ENCODE measurements at places on chromosomes 12 and 14.

DNA sequence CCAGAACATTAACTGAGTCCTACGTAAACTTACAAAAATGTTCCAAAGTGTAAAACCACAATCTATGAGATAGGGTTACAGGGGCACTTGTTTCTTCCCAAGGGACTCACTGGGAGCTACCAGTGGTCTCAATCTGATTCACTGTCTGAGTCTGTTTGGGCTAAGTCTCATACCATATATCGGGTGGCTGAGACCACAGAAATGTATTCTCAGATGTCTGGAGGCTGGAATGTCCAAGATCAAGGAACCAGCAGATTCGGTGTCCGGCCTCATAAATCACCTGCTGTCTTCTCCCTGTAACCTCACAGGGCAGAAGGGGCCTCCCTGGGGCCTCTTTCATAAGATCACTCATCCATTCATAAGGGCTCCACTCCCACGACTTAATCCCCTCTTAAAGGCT is 616.3 kb upstream of the TMEM132C start:
- DNase-seq: no peak

GRCh38 chr12:67981287-67982162 is 7.7 kb upstream of the IFNG-AS1 start:
- DNase-seq: peak; percentile 44

- DNase-seq: no peak
Measured at GRCh38 chr12:75994069-75994740, 37.4 kb downstream of the PHLDA1 start.

DNA sequence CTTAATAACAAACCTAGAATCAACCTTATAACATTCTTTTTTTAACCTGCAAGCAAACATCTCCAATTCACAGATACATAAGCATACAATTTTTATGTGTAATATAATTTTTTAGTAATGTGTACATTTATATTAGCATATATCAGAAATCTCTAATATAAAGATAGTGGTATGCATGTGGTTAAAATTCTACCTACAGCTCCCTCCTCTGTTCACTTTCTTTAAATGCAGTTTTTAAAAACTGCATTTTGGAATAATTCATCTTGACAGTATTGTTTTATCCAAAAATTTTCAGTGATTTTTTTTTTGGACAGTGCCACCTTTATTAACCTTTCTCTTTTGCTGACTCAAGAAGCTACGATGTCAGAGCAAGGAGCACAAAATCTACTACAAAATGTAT is 13.2 kb upstream of the RXYLT1 start:
- DNase-seq: no peak

DNA sequence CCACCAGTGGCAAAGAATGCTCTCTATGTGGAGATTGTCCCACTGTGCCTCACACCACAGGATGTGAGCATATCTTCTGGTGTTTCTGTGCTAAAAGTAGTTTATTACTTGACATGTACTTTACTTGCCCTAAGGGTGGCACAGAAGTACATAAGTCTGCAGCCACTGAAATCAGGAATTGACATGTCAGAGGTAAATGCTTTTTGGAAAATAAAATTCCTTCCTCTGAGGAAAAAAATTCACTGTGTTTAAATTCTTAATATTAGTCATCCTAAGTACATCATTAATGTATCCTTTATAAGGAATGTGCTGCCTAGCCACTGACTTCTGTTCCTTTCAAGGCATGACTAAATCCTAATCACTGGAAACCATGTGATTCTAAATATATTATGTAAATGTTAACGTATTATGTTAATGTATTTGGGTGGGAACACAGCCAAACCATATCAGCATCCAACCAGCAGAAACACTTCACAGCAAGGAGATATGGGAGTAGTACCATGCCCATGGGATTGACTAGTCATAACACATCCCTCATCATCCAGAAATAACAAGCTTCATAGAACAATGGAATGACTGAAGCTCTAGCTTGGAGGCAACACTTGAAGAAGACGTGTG is 239.7 kb upstream of the PPFIA2 start:
- no peak for DNase-seq

- DNase-seq: peak; percentile 56
Measured at GRCh38 chr14:78143489-78144145, 26.6 kb upstream of the NRXN3 start.

DNA sequence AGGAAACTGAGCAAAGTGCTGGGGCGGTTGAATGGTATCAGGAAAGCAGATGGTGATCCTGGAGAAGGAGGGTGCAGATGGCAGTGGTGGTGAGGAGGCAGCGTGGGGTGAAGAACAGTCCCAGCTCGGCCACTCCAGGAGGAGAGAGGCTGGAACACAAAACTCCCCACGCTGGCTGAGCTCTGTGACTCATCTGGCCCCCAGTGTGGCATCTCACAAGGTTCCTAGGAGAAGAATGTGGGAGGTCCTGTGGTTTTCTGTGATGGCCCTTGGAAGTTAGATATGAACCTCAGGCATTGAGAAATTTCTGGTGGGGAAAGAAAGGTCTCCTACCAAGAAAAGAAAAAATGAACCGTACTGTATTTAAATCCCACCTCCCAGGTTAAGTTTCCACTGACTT is 8.0 kb upstream of the NRXN3 start:
- DNase-seq: no peak

DNA sequence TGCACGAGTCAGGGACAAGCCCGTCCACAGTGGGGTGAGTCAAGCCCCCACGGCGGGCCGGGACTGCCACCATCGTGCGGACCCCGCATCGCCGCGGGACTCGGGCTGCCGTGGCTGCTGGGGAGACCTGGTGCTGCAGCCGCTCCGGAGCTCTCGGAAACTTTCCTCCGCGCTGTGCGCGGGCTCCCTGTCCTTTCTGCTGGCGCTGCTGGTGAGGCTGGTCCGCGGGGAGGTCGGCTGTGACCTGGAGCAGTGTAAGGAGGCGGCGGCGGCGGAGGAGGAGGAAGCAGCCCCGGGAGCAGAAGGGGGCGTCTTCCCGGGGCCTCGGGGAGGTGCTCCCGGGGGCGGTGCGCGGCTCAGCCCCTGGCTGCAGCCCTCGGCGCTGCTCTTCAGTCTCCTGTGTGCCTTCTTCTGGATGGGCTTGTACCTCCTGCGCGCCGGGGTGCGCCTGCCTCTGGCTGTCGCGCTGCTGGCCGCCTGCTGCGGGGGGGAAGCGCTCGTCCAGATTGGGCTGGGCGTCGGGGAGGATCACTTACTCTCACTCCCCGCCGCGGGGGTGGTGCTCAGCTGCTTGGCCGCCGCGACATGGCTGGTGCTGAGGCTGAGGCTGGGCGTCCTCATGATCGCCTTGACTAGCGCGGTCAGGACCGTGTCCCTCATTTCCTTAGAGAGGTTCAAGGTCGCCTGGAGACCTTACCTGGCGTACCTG is 1.1 kb downstream of the PDE3A start:
- DNase-seq: no peak

- no peak for DNase-seq
Measured at GRCh38 chr12:86213012-86213411, 43.2 kb downstream of the MGAT4C start.

- DNase-seq: peak; percentile 39
Measured at GRCh38 chr14:94345344-94346064, 22.4 kb upstream of the SERPINA6 start.

DNA sequence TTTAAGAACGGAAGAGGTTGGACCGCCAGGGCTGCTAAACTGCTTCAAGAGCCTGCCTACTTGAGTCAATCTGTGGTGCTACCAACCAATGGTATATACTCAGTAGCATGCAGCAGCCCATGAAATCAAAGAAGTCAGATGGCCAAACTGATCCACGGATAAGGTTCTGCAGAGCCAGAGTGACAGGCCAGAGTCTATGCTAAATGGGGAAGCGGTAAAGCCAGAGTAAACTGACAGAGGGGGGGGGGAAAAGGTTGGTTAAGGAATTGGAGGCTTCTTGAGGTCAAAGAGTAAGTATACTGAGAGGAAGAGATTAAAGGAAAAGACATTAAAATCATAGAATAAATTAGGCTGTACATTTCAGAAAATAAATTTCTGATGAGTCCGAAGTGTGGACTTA is 15.4 kb upstream of the SLC6A13 start:
- DNase-seq: no peak

DNA sequence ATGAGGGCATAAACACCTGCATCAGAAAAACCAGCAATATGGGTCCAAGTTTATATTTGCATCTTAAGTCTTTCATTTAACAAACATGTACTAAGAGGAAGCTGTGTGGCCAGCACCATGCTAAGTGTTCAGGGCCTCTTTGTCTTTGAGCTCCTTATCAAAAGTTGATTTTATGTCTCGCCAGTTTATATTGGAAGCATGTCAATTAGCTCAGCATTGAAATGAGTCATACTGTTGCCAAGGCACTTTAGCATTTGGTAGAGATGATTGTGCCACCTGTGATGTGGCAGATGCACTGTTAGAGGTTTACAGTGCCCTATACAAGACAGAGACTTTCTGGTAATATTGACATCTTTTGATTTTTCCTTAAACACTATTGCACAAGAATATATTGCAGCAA is 68.5 kb downstream of the BHLHE41 start:
- peak; percentile 22 for DNase-seq

DNA sequence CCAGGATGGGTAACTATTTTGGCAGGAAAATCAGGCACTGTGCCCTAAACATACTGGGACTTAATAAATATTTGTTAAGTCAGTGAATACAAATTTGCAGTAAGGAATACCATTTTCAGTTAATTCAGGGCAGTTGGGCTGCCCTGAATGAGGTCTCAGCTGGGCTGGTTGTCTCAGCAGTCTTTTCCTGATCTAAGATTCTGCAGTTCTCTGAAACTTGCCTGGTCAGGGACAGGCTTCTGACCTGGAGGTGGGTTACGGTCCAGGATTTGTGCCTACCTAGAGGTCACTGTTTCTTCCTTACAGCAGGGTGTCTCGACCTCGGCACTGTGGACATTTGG is 160.6 kb downstream of the KTN1 start:
- no peak for DNase-seq

DNA sequence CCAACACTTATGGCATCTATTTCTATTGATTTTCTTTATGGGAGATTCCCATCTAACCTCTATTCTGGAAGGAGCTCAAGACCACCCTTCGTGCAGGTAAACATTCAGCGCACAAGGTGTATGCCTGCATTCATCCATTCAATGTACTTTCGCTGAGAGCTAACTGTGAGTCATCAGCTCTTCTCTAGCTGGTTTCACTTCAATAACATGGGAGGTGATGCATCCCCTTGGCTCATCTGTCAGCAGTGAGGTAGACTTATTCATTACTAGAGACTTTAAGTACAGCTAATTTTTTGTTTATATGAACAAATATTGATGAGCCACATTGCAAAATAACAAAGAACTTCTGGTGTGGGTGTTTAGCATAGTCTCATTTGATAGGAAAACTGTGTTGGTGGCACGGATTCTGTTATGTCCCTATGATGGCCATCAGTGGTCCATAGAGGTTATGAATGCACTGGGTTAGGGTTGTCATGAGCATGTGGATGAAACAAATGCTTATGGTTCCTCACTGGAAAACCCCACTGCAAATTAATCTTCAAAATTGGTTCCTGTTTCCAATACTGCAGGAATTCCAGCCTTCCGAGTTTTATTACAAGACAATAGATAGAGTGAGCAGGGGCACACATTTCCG is 1151.0 kb downstream of the BCL11B start:
- peak; percentile 84 for DNase-seq

GRCh38 chr14:65792208-65792905 is 379.8 kb downstream of the FUT8 start:
- peak; percentile 29 for DNase-seq

DNA sequence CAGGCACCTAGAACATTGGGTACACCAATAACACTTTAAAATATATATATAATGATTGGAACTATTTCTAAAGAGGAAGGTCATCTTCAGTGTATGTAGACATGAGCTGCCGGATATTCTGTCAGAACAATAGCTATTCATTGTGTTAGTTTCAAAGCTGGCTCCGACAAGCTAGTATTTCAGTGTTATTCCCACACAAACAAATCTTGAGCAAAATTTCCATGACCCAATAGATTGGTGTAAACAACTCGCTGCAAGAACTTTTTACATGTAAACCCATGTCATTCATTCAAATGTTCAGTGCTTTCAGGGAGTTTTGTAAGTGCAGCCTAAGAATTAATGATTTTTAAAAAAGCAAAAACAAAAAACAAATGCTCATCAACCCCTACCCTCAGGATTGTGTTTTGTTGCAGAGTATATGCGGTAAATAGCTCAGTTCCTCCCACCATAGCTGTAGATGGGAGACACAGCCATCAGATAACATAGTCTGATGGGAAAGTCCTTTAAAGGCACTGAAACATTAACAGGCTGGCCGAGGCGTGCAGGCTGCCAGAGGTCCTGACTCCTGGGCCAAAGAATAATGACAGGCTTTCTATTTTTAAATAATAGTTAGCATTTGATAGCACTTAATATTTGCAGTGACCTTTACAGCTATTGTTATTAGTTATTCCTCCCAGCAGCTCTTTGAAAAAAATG is 150.3 kb upstream of the ARHGAP5 start:
- DNase-seq: no peak

DNA sequence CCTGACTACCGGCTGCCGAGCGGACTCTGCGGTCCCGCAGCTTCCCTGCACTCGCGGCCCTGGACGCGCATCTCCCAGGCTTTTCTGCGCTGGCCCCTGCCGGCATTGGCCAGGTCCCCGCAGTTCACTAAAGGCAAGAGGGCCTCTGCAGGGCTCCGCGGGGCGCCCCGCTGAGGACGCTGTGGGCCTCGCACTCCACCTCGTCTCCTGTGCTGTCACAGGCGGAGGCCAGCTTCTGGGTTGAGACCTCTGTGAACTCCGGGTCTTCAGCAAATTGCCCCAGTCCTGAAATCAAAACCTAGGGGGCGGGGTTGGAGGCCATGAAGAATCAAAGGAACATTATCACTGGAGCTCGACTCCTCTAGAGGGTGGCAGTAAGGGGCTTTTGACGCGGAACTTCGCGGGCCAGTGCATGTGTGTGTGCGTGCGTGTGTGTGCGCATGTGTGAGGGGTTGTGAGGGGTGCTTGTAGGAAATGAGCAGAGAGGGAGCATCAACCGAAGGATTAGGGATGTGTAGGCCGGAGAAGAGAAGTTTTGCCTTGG is 68.5 kb upstream of the CAPRIN2 start:
- no peak for DNase-seq

- no peak for DNase-seq
Measured at GRCh38 chr14:59926534-59926933, 6.6 kb downstream of the LRRC9 start.

DNA sequence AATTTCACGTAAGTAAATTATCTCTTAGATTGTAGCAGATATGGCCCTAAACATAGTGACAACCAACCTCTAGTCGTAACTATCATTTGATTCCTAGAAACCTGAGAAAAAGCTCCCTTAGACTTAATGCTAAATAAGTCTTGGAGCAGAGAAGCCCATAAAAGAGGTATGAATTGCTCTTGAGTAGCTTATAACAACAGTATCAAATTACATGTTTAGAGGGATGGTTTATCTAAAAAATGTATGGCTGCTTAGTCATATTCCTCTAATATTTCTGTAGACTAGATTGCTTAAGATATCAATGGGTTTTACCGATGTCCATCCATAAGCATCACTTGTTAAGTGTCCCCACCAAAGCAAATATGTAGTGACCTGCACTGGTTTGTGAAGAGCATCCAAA is 259.7 kb downstream of the NELL2 start:
- DNase-seq: no peak

All from epithelial cell of prostate (primary cell).